ENCODE measurements at places on chromosomes 3 and 15.

- no peak for DNase-seq
Measured at GRCh38 chr3:123444744-123445143, 4.1 kb downstream of the ADCY5 start.

DNA sequence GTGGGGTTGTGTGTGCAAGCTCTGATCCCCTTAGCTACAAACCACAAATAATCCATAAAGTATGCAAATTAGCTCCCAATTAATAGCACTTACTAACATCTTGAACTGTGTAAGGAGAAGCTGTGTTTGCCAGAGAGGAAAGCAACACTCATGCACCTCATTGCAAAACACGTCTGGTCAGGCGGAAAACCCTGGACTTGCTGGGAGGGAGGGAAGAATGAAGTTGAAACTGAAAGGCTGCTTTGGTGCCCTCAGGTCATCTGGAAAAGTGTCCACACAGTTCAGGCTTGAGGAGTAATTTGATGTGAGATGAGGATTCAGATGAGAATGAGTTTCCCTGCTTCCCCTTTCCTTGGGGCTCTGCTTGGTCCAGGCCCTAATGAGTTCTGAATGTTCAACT lies 185.5 kb upstream of the ANKRD28 start:
- DNase-seq: no peak

GRCh38 chr3:18556503-18557135 lies 131.5 kb upstream of the SATB1 start:
- no peak for DNase-seq

- DNase-seq: no peak
Measured at GRCh38 chr3:59313365-59313764, 263.5 kb upstream of the CFAP20DC start.

DNA sequence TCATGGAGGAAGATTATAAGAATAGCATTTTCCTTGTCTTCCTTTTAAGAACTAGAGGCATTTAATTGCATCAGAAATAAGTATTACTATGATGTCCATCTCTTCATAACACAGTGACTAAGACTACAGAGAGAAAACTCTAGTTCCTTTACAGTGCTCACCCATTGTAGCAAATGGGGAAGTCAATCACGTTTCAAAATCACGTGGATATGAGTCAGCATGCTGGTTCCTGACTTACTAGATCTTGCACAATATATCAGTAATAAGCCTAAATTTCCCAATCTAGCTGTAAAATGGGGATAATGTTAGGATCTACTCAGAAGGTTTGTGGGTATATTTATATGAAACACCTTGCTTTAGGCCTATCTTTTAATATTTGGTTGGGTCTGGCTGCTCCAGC lies 254.8 kb upstream of the EOMES start:
- DNase-seq: no peak

- no peak for DNase-seq
Measured at GRCh38 chr15:29687939-29688505, 134.2 kb downstream of the TJP1 start.

- DNase-seq: no peak
Measured at GRCh38 chr3:5053021-5053831, 68.9 kb upstream of the ARL8B start.

DNA sequence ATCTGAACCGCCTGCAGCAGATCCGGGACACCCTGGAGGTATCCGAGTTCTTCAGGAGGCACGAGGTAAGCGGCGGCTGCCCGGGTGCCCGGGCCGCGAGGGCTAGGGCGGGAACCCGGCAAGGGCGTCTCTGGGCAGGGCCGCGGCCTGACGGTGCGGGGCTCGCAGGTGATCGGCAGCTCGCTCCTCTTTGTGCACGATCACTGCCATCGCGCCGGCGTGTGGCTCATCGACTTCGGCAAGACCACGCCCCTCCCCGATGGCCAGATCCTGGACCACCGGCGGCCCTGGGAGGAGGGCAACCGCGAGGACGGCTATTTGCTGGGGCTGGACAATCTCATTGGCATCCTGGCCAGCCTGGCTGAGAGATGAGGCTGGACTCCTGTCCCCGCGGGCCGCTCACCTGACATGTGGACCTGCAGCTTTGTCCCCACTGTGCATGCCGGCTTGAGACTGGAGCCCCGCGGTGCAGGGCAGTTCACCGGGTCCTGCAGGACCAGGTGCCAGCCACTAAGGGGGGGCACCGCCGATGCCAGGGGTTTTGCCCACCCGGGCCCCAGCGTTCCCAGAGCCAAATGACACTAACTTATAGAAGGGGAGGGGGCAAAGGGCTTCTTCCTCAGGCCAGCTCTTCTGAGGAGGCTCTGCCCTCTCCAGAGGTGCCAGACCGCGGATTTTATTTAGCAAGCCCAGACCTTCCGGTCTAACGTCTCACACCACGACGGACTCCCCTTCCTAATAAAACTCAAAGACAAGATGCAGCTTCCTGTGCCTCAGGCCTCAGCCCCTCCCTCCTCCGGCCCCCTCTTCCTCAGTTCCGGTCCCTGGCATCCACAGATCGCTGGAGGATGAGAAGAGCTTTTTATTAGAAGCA lies 9.4 kb downstream of the ITPKA start:
- DNase-seq: no peak

- no peak for DNase-seq
Measured at GRCh38 chr3:16130066-16130465, 44.4 kb upstream of the GALNT15 start.

DNA sequence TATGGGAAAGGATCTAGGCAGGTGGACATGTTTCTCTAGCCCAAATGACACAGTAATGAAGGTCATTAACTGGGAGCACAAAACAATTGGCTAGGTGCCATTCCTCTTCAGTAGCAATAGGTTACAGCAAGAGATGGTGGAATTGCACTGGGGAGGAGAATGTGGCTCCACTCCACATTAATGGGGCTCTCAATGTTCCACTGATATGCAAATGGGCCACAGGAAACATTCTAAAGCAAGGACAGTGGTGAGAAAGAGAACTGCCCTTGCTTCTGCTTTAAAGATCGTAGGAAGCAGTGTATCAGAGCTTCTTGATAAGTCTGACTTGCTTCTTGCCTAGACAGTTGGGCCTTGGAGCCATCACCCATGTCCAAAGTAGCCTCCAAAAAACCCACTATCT lies 271.4 kb upstream of the PPP2R3A start:
- DNase-seq: no peak

DNA sequence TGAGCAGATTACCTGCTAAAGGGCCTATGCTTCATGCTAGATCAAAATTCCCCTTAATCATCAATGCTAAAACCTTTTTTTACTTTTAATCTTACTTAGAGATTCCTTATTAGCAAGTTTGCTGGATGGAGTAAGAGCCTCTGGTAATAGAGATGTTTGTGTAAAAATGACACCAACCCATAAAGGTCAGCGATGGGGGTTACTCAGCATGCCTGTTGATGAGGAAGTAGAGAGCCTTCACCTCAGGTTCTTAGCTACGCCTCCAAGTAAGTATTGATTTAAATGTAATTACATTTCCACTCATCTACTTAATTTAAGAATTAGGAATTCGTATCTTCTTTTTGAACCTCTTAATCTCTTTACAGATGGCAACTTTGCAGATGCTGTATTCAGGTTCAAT lies 38.8 kb downstream of the DNAJC13 start:
- no peak for DNase-seq

DNA sequence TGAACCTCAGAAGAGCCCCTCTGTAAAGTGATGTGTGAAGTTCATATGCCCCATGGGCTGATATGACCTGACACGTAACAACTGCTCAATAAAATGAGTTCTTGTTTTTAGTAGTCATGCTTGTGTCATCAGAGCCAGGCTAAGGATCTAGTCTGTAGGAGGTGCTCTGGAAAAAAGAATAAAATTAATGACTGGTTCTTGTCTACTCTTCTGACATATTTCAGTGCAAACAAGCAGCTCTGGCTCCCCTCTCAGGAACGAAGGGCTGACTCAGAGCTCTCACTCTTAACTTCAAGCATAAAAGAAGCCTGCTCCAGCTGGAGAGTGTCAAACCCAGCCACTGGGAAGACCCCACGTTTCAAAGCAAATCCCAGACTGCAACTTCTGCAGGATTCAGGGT lies 77.0 kb downstream of the LRIG1 start:
- no peak for DNase-seq

GRCh38 chr3:17852217-17852616 lies 109.8 kb upstream of the TBC1D5 start:
- DNase-seq: no peak

DNA sequence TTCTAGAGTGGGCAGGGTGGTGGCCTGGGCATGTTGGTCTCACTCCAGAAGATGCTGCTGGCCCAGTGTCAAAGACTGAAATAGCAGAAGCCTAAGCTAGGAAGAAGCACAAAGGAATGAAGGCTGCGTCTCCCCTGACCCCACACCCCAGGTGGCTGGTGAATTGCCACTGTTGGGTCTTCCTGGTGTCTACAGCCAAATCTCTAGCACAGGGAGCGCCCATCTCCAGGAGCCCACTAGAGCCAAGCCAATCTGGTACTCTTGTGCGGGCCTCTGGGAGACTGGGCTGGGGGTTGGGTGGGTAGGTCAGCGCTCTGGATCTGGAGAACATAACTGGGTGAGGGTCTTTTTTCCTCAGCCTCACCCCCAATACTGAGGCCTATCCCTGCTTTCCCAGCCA lies 894 bp downstream of the TUSC2 start:
- no peak for DNase-seq
